Fibroblast of the aortic adventitia (primary cell): ENCODE measurements at places on chromosomes 2 and 18.
A peak's percentile ranks its signal among the peaks of the same experiment; 100 is the strongest.

DNA sequence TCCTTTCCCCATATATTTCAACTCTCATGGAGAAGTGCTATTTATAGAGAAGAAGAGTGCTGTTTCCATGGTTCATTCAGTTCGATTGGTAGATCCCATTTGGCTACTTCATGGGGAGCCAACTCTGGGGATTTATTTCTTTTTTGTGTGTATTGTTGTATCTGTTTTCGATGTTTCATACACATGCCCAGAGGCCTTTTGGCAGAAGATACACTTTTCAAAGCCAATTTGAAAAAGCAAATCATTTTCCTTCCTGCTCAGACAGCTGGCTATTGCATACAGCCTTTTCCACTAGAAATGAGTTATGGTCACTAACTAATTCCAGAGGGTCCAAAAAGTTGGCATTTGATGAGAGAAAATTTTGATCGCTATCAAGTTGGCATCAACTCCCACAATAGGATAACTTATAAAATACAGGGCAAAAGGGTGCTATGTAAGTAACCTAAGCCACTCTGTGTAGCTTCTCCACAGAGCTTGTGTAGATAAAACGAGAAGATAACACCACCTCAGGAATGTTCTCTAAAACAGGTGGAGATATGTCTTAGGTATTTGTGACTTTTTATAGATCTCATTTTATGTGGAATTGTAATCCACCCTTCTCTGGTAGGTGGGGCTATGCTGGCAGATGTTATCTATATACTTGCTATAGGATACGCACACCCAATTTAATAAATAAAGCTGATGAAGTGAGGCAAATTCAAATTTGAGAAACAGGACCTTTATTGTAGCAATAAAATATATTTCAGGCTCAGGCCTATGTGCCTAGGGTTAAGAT, 798.5 kb downstream of the SATB2 start:
- DNase-seq = no peak

GRCh38 chr18:76338619-76339245, 156.3 kb downstream of the ZNF516 start:
- DNase-seq = no peak

GRCh38 chr18:76658627-76659026, 163.6 kb upstream of the ZNF516 start:
- no peak for DNase-seq

GRCh38 chr18:6509832-6510231, 95.1 kb upstream of the L3MBTL4 start:
- no peak for DNase-seq

GRCh38 chr2:136215908-136216472, 98.0 kb upstream of the CXCR4 start:
- DNase-seq = no peak

- no peak for DNase-seq
Observed at GRCh38 chr2:239193401-239193811, 207.4 kb downstream of the HDAC4 start.

DNA sequence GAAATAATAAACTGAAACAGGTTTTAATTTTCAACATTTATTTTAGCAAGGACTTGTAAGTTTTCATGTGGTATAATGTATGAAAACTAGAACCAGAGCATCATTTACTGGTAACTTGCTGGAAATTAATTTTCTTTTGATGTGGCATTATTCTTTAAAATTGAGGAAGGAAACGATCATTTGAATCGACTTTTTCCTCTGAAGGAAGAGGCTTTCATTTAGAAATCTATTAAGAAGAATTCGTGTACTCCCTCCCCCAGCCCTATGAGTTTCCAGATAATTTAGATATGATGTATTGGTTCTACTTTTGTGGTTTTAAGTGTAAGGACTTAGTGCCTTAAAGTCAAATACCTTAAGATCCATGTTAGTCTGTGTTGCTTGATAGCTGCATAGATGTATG, 2.5 kb downstream of the BABAM2 start:
- no peak for DNase-seq

GRCh38 chr2:133602538-133602937, 34.3 kb upstream of the NCKAP5 start:
- DNase-seq = peak; percentile 67

DNA sequence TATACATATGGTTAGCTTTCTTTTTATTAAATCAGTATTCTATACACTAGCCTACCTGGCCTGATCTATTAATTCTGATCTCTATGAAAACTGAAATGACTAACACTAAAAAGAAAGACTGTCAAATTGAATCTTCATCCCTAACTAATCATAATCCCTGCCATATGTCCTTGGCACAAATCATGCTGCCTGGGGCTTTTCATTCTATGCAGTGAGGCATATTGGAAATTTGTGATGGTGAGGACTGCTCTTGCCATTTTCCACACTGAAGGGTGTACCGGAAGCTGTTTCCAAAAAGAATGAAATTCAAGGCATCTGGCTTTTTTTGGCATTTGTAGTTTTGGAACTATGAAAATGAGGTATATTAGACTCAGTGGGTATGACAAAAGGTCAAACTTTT, 39.7 kb downstream of the RAPGEF4 start:
- no peak for DNase-seq

DNA sequence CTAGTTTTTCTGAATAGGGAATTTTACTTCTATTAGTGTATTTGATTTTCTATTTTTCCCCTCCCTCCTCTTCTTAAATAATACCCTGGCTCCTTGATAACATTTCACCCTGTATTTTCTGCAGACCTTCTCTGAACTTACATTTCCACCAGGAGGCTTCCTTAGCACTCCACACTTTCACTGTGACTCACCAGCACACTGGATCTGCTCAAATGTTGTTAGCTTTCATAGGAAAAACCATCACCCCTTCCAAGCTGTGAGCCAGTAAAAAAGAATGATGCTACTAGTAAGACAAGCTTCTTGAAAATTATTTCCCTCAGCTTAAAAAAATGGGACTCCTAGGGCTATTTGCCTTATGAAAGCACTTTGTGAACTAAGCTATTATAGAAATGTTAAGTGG, 16.1 kb downstream of the SUPT7L start:
- DNase-seq = peak; percentile 27

DNA sequence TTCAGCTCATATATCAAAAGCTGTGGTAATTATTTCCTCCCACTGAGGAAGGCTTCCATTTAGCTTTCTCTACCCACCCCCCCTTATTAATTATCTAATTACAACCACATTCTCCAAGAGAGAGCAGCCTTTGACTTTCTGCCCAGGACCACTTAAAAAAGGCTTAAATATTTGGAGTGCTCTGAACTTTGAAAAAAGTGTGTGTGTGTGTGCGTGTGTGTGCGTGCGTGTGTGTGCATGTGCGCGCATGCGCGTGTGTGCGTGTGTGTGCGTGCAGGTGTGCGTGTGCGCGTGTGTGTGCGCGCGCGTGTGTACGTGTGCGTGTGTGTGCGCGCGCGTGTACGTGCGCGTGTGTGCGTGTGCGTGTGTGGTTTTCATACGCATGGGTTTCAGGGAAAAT, 57.8 kb downstream of the TWIST2 start:
- DNase-seq = no peak

- peak; percentile 13 for DNase-seq
Observed at GRCh38 chr2:44793322-44793870, 148.1 kb upstream of the SIX3 start.

DNA sequence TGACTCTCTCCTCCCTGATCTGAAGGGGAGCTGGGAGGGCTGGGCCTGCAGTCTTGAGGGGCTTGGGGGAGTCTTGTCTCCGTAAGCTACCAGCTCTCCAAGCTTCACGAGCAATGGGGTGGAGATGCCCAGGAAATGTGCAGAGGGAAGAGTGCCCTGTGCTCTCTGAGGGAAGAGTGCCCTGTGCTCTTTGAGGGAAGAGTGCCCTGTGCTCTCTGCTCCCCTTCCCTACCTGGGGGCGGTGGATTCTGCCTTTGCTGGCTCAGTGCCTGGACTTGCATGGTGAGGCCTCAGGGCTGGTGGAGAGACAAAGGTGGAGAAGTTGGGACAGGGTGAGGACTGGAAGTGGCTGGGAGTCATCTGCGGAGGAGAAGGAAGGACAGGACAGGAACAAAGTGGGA, 72.7 kb downstream of the TWIST2 start:
- DNase-seq = no peak

DNA sequence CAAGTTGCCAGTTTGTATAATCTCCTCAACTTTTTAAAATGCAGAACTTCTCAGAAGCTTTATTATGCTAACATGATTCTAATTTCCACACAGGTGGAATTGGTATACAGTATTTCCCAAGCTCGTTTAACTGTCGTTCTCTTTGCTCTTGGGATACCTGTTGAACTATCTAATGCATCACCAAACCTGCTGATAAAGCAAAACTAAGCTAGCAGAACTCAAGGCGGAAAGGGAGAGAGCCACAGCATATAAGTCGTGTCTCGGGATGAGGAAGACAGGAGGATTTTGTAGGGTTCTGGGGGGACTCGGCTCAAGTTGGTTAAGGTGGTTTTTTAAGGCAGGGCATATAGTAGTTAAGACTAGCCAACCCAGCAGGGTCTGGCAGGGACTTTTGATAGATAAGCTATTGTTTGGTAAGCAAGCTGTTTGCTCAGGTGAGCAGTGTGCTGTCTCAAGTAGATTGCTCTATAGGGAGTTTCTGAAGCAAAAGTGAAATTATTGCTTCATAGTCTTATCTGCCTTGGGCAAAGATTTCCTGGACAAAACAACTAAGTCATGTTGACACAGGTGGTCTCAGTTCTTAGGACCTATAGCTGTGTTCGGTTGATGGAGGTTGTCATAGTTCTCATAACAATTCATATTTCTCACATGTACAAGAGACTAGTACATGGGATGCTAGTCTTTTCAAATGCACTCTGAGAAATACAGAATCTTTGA, 28.2 kb upstream of the CHRNA1 start:
- DNase-seq = no peak

GRCh38 chr2:181077128-181077709, 96.8 kb downstream of the UBE2E3 start:
- DNase-seq = peak; percentile 72

DNA sequence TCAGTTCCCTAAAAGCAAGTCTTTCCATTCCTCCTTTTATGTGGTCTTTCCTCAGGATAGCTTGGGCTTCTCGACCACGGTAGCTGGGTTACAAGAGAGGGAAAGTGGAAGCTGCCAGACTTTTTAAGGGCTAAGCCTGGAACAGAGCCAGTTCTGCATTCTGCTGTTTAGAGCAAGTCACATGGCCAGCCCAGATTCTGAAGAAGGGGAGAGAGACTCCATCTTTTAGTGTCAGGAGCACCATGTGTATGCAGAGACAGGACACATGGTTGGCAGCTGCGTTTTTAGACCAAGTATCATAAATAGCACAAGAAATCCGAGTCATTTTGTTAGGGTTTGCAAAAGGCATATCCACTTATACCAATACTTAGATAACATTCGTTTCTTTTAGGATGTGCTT, 4.7 kb downstream of the HMSD start:
- peak; percentile 13 for DNase-seq

DNA sequence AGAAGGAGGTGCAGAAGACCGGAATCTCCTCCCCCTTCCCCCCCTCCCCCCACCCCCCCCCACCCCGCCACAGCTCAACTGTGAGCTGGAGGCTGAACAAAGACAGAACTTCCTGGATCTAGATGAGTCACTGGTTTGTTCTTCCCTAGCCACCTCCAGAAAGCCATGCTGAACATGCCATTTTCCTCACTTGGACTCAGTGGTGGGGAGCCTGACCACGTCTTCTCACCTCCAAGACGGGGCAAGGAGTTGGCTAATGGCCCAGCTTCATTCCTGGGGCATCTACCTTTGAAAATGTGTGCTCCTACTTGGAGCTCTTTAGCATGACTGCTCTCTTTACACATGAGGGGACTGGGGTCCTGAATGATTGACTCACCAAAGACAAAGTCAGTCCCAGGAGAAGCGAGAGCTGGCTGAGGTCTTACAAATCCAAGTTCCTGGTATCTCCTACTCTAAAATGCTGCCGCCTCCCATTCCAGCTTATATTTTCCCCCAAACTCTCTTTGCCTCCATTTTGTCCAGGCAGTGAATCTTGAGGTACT, 22.6 kb upstream of the FZD5 start:
- peak; percentile 68 for DNase-seq

- no peak for DNase-seq
Observed at GRCh38 chr2:3535467-3535793, 16.1 kb upstream of the ADI1 start.

DNA sequence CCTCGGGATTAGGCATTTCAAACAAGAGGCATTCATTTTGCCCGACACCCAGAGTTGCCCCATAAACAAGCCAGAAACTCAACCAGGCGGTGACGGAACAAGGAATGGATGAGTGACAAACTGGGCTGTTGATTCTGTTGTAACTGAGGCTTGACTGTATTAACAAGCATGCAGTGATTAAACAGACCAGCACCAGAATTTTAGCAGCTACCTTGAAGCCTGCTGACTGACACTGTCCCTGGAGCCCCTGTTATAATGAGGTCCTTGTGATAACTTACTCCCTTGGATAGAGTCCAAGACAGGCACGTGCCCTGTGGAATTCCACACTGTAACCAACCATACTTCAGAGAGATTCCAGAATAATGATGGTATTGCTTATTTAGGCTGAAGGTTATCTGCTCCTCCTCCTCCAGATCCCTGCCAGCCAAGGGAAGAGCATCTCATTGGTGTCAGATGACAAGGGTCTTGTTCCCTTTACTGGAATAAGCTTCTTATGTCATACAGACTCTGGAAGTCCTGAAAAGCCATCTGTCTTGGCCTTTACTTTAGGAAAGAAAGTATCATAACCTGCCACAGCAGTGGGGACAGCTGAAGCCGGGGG, 97.1 kb upstream of the RMDN2 start:
- DNase-seq = peak; percentile 71

DNA sequence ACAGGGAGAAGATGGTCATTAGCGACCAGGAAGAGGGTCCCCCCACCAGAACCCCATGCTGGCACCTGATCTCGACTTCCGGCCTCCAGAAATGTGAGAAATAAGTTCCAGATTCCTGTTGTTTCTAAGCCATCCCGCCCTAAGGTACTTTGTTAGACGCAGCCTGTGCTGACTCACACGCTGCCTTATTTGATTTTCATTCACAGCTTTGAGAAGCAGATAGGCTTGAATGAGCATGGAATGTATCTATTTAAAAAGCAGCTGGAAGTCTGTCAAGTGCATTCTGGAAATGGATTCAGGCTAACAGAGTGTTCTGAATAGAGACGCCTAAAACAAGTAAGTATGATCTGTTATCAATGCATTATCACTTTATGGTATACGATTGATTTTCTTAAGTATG, 8.3 kb upstream of the IL1R2 start:
- peak; percentile 37 for DNase-seq

GRCh38 chr2:72985891-72986683, 68.8 kb downstream of the EMX1 start:
- no peak for DNase-seq

GRCh38 chr2:150137338-150138069, 350.0 kb downstream of the RND3 start:
- DNase-seq = no peak
